Activated CD4-positive, alpha-beta T cell treated with anti-CD3 and anti-CD28 coated beads, Interleukin-2, amount 50 U/mL, for 1 hour (primary cell): ENCODE measurements at places on chromosomes 13 and 19.
A peak's percentile ranks its signal among the peaks of the same experiment; 100 is the strongest.

- no peak for DNase-seq
These were observed 60.9 kb downstream of the THSD1 start for GRCh38 chr13:52345048-52345447.

DNA sequence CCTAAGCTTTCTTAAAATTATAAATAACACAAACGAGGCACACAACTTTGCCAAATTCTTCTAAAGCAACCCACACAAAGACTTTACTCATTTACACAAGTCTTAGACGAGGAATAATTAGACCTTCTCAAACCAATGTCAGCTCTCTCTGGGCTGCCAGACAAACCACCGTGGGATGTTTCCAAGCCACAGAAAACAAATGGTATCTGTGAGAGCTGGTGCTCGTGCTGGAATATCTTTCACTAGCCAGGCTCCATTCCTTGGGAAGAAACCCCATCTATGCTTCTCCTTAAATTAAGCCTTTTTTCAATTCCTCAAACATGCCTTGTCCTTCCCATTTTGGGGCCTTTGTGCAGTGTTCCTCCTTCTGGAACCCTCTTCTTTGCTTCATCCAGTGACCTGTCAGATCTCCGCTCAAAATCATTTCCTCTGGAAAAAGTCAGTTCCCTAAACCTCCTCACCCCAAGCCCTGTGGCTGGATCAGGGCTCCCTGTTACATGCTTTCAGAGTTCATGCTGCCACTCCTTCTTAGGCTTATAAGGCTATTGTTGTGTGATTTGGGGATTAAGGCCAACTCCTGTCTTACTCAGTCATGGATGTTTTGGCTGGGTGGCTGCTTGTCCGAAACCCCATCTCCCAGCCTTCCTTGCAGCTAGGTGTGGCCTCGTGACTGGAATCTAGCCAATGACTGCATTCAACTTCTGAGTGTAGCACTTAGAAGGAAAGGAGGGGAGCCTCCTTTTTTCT lies 64.2 kb upstream of the GTF2F2 start:
- DNase-seq, result no peak

GRCh38 chr13:109971006-109971405 lies 184.6 kb upstream of the IRS2 start:
- DNase-seq, result no peak

- peak; percentile 42 for DNase-seq
These were observed 232.0 kb downstream of the B3GLCT start for GRCh38 chr13:31431722-31432137.

DNA sequence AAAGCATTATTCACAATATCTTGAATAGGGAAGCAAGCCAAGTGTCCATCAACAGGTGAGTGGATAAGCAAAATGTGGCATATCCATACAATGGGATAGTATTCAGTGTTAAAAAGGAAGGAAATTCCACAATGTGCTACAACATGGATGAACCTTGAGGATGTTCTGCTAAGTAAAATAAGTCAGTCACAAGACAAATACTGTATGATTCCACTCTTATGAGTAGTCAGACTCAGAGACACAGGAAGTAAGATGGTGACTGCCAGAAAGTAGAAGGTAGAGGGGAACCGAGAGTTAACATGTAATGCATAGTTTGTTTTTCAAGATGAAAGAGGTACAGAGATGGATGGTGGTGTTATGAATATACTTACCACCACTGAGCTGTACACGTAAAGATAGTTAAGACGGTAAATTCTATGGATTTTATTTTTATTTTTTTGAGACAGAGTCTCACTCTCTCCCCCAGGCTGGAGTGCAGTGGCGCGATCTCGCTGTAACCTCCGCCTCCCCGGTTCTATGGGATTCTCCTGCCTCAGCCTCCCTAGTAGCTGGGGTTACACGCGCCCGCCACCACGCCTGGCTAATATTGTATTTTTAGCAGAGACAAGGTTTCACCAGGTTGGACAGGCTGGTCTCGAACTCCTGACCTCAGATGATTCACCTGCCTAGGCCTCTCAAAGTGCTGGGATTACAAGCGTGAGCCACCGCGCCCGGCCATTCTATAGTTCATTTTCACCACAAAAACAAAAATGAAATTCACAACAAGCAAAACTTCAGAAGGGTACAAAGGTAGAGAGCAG lies 1.0 kb upstream of the CHAMP1 start:
- peak; percentile 7 for DNase-seq

GRCh38 chr13:96020155-96020575 lies 33.0 kb downstream of the UGGT2 start:
- DNase-seq, result no peak

GRCh38 chr13:87274209-87274819 lies 396.9 kb upstream of the SLITRK5 start:
- no peak for DNase-seq

DNA sequence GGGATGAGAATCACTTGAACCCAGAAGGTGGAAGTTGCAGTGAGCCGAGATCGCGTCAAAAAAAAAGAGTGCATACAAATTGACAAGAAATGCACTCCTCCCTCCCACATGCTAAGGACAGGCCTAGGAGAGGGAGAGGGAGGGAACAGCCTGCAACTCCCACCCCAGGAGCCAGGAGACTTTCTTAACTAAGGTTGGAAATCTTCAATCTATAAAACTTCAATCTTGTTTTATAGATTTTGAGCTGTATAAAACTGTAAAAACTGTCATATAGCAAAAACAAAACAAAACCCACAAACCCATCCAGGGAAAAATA lies 1.3 kb upstream of the SYCN start:
- DNase-seq, result no peak

- no peak for DNase-seq
These were observed 16.7 kb downstream of the MYCBP2 start for GRCh38 chr13:77310161-77310560.

DNA sequence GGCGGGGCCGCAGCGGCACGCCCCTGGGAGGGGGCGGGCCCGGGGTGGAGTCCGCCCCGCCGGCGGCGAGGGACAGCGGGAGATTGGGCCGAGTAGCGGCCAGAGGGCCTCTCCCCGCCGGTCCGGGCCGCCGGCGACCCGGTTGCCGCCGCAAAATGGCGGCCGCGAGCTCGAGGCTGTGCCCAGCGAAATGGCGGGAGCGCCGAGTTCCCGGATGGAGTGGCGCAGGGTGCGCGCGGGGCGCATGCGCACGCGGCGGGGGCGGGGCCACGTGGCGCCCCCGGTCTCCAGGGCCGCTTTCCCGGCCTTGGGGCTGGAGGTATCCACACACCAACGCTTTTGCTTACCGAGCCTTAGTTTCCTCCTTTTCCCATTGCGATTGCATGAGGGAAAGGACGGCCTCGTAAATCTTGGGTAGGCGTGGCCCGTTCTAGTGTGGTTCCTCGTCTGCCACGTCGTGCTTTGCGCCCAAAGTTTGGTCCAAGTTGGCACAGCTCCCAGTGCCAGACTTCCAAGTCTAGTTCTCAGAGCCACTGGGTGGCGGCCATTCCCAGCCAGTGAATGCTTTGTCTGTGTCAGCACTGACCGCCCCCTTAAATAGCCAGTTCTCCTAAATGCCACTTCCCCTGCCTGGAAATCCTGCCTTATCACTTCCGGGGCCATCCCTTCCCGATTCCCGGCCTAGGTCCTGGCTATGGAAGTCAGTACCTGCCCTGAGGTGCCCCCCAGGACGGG lies 513 bp downstream of the CIRBP start:
- DNase-seq, result peak; percentile 83

DNA sequence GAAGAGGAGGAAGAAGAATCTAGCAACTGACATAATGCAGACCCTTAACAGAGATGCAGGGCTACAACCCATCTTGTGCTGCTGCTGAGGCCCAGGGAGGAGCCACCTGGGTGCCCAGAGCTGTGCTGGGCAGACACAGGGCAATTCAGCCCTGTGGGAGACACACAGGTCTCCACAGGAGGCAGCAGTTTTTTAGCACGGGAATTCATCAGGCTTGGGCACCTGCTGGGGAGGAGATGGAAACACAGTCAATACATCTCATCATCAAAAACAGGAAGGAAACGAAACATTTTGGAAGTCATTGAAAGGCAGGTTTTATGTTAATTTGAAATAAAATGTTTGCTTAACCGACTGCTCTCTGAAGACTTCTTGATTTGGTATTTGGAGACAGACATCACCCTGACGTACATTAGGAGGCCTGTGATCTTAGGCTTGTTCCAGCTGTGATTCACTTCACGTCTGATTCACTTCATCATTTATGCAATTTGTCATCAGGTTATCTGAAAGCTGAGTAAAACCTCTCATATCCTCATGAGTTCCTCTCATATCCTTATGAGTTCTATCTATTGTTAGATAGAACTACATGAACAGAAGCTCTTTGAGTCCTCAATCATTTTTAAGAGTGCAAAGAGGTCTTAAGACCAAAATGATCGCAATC lies 77.4 kb downstream of the CYSLTR2 start:
- no peak for DNase-seq

- no peak for DNase-seq
These were observed 183.5 kb upstream of the TSC22D1 start for GRCh38 chr13:44759384-44760360.

- DNase-seq, result peak; percentile 61
These were observed 375 bp downstream of the ANKRD10 start for GRCh38 chr13:110914331-110915056.

DNA sequence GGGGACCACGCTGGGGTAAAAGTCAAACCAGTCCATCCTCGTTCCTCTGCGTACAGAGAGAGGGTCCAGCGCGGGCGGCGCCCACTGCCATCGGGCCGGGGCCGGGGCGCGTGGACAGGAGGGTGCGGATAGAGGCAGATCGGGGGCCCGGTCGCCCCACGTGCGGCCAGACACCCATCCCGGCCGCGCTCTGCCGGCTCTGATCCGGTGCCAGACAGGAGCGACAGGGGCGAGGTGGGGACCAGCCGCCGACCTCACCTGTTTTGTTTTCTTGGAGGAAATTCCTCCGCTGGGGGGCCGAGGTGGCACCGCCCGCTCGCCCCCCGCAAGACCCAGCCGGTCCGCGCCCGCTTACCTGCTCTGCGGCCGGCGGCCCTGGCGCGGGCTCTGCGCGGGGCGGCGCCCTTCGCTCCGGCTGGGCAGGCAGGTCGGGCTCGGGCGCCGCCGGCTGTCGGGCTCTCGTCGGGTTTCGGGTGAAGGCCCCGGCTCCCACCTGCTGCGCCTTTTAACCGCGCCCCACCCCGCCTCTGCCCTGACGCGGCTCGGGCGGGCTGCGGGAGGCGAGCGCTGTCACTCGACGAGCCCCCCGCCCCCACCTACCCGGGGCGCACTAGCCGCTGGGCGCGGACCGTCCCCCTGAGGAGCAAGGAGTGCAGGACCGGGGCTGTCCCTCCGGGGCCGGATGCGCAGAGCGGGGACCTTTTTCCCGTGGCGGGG lies at the start of gene GJB6:
Gene GJB6 (minus strand): TSS at position 481 of the 717 bp plus-strand sequence. CDS start 8,839 bp downstream, outside the sequence.
- DNase-seq, result peak; percentile 19

DNA sequence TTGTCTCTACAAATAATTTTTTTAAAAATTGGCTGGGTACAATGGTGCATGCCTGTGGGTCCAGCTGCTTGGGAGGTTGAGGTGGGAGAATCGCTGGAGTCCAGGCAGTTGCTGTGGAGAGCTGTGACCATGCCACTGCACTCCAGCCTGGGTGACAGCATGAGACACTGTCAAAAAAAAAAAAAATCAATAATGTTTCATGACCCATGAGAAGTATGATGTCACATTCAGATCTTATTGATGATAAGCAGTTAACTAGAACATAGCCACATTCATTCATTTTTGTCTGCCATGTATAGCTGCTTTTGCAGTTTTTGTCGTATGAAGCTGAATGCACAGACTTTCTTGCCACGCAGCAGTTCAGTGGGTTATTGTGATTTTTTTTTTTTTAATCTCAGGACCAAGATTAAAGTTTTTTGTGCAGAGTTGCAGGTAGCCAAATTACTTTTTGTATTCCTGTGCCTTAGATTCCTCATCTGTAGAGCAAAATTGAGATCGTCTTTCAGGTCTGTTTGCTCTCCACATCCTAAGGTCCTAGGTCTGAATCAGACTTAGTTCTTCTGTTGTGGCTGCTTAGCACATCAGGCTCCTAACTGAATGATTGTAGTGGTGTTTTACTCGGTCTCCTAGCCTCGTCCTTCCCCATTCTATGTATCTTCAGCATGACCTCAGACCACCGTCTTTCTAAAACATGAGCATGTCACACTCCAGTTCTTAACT lies 145.2 kb downstream of the GGACT start:
- DNase-seq, result no peak

DNA sequence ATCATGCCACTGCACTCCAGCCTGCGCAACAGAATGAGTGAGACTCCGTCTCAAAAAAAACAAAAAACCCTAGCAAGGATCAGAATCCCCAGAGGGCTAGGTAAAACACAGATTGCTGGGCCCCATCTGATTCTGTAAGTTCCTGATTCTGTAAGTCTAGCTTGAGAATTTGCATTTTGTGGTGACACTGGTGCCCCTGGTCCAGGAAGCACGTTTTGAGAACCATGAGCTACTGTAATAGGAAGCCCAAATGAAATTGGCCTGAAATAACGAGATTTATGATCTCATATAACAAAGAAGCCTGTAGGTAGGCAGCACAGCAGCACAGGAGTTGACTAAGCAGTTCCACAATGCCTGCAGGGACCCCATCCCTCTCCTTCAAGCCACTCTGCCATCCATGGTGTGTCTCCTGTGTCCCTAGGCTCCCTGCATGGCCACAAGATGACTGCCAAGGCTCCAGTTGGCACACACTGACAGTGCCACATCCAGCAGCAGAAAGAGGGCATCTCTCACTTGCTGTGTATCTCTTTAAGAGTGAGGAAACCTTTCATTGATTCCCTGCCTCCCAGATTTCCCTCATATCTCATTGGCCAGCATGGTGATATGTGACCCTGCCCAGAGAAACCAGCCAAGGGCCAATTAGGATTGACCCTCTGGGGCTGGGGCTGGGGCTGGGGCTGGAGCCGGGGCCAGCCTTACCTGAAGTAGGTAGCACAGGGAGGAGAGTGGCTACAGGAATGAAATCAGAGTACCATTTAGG lies 21.7 kb downstream of the SIPA1L3 start:
- DNase-seq, result no peak
